ENCODE measurements at places on chromosomes 4 and X. TPM values are rescaled to one million over a fixed set of nuclear protein-coding genes. Genes with fewer than 3 reads are reported as not detected.
A peak's percentile ranks its signal among the peaks of the same experiment; 100 is the strongest.

EOLA1 gene
- 18.7 TPM for total RNA-seq

CFP gene
- 7.6 TPM for total RNA-seq

PHOX2B gene
- not detected for total RNA-seq

H2BW2 gene
- total RNA-seq = not detected

RAB33A gene
- total RNA-seq = 0.58 TPM

DNA sequence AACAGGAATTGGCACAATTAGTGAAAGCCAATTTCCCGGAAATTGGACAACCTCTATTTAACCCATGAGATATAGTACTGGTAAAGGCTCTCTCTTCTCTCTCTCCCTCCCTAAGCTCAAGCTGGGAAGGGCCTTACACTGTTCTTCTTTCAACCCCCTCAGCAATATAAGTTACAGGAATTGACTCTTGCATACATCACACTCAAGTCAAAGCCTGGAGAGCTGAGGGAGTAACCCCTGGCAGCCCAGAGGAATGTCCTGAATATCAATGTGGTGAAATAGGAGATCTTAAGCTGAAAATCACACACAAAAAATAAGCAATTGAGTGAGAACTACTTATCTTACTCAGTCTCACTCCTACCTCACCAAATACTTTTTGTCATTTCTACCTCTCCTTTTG, 186.9 kb upstream of the SPOCK3 start:
- no peak for DNase-seq

- DNase-seq = no peak
Observed at GRCh38 chrX:26581091-26581490, 365.1 kb downstream of the MAGEB5 start.

GRCh38 chr4:76799140-76799539, 98.8 kb downstream of the SOWAHB start:
- no peak for DNase-seq

DNA sequence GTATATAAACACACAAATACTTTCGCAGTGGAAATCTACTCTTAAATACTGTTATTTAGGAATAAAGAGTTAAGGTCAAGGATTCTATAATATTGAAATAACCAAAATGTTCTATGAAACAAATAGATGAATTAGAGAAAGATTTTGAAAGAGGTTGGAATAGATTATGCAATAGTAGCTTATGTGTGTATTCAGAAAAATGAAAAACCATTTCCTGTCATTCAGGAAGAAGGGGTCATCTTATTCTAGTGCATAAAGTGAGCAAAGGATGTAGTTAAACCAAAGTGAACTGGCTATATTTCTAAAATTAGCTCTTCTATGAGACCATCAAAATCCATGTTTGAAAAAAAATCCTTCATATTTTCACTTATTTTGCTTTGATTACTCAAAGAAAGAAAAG, 30.0 kb upstream of the MYOZ2 start:
- DNase-seq = no peak

DNA sequence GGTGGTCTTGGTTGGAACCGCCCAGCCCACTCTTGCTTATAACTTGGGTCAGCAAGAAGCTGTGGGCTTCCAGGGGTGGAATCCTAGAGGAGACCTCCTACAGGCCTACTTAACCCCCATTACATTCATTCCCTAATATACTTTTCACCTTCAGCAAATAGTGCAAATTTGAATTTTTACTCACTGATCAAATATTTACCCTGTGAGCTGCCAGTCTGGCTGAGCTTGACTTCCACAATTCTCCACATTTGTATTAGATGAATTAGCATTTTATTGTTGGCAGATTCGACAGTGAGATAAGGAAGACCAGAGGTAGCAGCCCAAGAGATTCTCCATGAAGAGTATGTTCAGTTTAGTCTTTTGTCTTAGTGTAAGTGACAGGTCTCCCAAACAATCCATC, 199.6 kb downstream of the BCOR start:
- no peak for DNase-seq

DNA sequence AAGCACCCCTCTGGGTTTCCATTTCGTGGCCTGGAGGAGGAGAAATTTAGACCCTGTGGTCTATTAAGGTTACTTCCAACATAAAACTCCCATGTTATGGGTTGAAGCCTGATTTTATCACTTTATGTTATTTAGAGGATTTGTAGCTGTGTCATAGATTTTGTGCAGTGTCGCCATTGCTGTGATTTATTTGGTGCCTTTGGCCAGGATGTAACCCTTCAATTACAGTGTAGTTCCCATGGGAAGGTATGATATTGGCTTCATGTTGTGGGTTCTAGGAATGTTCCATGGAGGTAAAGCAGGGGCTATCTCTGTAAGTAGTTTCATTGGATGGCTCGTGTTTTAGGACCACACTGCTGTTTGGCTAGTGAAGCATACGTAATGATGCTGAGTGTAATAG, 58.5 kb downstream of the TMEM131L start:
- no peak for DNase-seq

- no peak for DNase-seq
Observed at GRCh38 chr4:987624-988513, 1.0 kb downstream of the IDUA start.

DNA sequence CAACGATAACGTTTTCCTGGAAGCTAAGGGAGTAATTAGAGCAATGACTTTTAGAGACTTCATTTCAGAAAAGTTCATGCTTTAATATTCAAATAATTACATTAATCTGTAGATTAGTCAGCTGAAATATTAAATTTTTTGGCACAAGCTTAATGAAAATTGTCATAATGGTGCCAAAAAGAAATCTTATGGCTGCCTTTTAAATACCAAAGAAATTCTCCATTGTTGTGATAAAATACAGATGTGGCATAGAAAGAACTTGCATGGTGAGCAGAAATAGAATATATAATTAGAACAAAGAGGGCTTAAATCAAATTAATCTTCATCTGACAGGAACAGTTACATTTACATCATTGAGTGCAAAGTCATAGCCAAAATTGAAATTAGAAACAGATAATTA, 263.5 kb downstream of the AFF2 start:
- DNase-seq = peak; percentile 39

GRCh38 chr4:113411496-113411938, 350.0 kb downstream of the CAMK2D start:
- no peak for DNase-seq

- DNase-seq = no peak
Observed at GRCh38 chr4:122687531-122688061, 44.9 kb upstream of the BBS12 start.

DNA sequence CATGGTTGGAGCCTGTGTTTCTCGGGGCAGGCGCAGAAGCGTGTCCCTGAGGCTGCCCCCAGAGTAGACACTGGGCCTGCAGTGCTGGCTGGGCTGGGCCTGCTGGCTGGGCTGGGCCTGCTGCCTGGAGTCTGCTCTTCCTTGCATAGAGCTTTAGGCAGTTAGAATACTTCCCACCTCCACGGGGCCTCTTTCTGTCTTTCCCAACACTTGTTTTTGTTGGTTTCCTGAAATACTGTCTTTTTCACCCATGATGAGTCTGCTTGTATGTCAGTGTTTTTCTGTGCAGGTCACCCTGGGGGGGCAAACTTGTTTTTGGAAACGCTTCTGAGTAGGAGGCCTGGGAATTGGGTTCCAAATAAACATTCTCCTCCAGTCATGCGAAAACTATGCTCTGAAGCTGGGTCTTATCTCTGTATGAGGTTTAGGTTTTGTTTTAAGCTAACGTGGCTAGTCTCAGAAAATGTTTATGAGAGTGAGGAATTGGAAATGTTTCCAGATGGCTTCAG, 32.2 kb downstream of the TRMT44 start:
- DNase-seq = no peak

DNA sequence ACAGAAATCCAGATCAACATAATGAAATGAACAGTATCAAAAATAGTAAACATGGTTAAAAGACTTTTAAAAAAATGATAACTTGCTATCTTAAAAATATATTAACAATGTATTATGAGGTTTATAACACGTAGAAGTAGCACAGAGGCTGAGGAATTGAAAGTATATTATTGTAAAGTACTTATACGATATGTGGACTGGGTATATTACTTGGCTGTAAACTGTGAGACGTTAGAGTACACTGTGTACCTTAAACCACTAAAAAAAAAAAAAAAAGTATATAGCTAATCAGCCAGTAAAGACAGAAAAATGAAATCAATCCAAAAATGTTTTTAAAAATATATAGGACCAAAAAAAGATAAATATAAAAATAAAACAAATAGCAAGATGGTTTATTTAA, 120.6 kb downstream of the TET2 start:
- DNase-seq = no peak

GRCh38 chr4:26860922-26861433, 337 bp downstream of the STIM2 start:
- DNase-seq = peak; percentile 75

DNA sequence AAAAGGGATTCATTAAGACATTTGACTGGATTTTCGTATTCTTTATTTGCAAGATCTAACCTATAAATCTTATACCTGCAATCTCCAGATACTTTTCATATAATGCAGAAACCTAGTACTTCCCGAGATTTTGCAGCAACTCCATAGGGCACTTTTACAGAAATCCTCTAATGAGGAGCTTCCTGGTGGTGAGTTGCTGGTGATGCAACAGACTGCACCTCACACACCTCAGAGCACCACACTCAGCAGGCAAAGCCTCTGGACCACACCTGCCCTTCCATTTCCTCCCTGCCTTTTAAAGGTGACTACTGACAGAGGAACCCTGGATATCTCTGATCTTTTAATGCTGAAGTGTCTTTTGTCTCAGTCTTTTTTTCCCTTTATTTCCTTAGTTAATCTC, 289.4 kb downstream of the TRAM1L1 start:
- no peak for DNase-seq

DNA sequence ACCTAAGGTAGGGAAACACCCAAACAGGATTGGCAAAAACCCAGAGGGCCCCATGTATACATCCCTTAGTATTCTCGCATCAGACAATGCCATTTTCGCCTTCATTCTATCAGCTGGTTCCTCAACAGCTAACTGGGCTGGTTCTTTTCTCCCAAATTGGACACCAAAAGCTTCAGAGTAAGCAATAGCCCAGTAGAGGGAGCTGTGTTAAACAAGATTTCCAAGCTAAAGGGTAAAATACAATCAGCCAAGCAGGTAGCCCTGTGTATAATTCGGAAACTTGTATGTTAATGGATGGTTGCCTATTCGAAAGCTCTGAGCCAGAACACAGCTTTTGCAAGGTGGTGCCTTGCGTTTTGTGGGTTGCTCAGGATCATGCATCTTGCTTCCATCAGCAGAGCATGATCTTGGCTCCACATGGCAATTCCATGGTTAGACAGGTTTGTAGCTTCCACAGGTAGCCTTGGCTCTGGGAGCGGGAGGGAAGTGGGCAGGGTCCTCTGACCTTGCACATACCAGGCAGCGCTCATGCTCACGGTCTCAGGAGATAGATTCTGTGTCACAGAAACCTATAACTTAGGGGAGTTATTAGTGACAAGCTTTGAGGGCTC, 115.2 kb upstream of the LNX1 start:
- no peak for DNase-seq
